ENCODE measurements at places on chromosomes 4 and X.

DNA sequence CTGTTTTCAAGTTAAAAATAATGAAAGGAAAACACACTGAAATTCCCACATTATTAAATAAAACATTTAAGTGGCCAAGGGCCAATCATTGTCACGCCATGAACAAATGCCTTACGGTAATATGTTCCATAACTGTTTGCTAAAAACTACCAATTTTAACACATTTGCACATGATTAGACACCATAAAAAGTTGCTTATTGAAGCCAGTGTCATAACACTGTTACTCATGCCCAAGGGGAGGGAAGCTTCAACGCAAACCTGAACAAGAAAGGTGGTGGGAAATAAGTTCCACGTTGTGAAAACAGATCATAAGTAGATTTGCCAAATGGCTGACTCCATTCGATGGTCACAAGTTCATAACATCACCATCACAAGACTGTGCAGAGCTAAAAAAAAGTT lies 739.3 kb upstream of the FAM241A start:
- no peak for DNase-seq

GRCh38 chr4:107292979-107293378 lies 256.9 kb upstream of the DKK2 start:
- no peak for DNase-seq

DNA sequence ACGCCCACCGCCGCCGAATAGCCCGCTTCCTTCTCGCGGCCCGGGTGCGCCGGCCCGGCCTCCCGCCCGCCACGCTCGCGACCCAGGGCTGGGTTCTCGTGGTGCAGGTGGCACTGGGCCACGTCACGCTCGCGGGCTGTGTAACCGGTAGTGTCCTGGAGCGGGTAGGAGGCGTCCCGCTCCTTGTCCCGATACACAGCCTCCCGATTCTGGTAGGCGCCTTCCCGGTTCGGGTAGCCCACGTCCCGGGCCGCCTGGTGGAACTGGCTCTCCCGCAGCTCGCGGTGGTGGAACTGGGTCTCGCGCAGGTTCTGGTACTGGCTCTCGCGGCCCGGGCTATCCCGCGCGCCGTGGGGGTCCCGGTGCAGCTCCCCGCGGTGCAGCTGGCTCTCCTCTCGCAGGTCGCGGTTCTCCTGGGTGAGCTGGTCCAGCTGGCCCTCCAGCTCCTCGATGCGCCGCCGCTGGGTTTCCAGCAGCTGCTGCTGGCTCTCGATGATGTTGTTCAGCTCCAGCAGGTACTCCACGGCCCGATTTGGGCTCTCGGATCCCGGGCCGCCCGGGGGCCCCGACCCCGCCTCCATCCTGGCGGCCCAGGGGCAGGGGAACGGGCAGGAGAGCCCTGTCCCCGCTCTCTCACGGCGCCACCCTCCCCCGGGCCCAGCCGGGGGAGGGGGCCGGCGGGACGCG lies 39.3 kb upstream of the IQSEC2 start:
- DNase-seq, result no peak

GRCh38 chr4:4735870-4736269 lies 123.6 kb upstream of the MSX1 start:
- no peak for DNase-seq

DNA sequence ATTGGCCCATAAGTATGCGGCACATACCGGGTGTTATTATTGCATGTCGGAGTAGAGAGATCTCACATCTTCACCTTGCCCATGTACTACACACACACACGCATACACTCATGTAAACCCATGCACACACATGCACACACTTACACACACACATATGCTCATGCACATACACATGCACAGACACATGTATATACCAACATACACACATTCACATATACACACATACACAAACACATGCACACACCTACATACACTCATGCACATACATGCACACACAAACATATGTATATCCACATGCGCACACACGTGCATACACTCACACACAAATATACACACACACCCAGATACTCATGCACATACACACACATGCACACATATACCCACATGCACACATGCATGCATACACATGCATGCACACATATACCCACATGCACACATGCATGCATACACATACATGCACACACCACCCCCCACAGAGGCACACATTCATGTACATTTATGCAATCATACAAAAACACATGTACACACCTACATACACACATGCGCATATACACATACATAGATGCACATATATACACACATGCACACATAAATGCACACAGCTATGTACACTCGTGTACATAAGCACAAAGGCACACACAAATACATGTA lies 11.2 kb downstream of the CYP4V2 start:
- no peak for DNase-seq

- DNase-seq, result no peak
These were observed 19.6 kb downstream of the SCD5 start for GRCh38 chr4:82779032-82779431.

DNA sequence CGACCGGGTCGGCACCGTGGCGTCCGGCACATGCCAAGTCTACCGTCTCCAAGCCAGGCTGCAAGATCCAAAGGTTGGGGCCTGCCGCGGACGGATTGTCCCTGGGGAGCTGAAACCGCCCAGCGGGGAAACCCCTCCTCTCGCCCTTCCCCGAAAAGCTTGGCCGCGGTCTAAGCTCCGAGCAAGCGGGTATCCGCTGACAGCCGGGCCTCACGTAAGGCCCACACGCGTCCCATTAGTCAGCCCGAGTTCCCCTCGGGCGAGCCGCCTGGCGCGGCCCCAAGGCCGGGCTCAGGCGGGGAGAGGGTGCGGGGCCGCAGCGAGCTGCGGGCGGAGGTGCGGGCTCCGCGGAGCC lies 6.8 kb upstream of the BCOR start:
- no peak for DNase-seq

DNA sequence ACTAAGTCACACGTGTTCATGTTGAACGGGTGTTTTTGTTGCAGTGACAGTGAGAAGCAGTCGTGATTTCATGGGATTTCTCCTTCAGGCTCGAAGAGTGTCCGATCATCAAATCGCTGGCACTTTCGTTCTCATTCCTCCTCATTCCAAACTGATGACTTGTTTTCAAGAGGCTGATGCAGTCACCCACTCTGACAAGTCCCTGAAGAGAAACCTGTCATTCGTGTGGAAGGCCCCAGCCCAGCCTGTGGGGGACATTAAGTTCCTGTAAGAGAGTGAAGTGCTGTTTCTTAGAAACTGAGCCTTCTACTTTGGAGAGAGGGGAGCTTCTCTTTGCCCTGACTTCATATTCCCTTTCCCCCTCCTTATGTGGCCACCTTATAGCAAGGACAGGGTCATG lies 8.0 kb downstream of the REELD1 start:
- no peak for DNase-seq

GRCh38 chr4:46503739-46504138 lies 113.8 kb upstream of the GABRA2 start:
- no peak for DNase-seq

DNA sequence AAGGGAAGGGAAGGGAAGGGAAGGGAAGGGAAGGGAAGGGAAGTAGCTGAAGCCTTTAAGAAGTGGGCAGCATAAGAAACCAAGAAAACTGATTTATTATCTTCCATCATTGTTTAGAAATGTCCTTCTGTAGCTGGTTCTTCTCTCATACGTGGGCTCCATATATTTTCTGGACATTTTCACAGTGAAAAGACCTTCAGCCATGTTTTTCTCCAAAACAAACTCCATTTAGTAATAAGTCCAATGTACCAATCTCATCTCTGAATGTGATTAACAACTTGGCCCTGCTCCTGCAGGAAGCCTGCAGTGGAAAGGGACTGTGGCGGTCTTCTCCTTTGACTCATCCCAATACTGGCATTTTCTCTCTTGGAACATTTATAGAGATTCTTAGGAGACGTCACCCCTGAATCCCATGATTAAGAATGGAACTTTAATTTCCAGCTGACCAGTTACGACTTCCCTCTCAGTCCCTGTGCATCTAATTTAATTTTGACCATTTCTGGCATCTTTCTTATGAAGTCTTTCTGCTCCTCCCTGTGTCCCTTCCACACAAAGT lies 96.6 kb upstream of the GUCY1A1 start:
- DNase-seq, result no peak

DNA sequence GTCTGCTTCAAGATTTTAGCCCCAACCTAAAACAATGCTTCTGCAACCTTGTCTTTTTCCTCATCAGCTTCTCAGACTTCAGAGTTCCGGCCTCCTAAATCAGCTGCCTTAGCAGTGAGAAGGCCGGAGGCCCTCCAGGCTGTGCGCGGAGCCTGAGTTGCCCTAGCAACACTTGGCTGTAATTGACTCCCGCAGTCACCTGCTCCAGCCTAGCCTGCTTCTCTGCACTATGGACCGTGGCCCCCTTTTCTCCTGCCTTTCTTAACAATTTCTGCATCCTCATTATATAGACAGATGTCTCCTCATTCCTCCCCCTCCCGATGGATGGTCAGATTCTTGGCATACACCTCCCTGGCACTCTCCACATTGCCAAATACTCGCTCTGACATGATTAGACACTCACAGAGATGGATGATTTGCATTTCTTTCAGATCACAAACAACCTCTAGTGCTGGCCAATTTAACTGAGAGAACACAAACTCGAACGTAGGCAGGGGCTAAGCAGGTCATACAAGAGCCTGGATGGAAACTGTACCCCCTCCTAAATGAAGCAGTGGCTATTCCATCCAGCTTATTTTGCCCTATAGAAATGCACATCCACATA lies 9.5 kb upstream of the HUWE1 start:
- DNase-seq, result no peak

- DNase-seq, result no peak
These were observed 387.5 kb downstream of the PDGFC start for GRCh38 chr4:156584100-156584499.

DNA sequence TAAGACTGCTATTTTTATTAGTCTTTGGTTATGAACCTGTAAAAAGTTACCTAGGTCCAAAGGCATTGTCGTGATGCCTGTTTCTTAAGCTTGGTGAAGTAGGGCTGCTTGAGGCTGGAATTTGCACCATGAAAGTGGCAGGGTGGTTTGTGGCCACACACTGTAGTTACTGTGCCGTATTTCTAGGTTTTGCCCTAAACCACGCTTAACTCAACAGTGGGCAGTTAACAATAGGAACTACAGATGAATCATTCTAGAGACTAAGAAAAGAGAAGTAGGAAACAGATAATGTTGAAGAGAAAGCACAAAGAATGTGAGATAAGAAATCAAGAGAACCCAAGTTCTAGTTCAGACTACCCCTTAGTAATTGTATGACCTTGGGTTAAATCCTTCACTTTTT lies 11.5 kb downstream of the ETNPPL start:
- DNase-seq, result no peak
